ENCODE measurements at places on chromosomes 5 and 9. TPM values are rescaled to one million over a fixed set of nuclear protein-coding genes. Genes with fewer than 3 reads are reported as not detected.
A peak's percentile ranks its signal among the peaks of the same experiment; 100 is the strongest.

DNA sequence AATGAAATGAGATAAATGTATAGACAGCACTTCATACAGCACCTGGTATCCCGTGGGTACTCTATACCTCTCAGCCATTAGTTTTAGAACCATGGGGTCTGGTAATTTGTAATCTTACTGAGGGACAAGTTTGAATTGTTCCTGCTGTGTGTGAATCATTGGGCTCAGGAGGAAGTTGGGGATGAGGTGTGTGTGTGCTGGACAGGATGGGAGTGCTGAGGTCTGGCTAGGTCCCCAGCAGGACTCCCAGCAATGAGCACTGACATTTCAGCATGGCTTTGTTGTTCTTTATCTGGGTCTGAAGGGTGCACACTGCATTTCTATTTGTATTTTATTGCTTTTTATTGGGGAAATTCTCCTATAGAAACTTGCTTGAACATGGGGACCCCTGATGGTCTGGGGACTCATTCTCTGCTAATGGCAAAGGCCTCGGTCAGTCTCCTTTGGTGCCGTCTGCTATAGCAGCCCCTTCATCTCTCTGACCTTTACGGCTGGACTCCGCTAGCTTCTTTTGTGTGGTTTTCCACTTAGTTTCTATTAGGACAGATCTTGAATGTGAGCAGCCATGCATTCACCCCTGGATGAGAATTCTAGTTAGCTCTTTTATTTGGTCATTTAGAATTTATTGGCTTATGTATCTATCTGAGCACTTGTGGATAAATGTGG lies 98.1 kb downstream of the SREK1 start:
- DNase-seq: no peak
- H3K27me3 ChIP-seq: no peaks in the 10 kb centered on the region
- no peak overlapping the region for H3K4me3 ChIP-seq
- no peak overlapping the region for H3K27ac ChIP-seq
- no peaks in the 10 kb centered on the region for H3K4me1 ChIP-seq
- H3K36me3 ChIP-seq: no peaks in the 10 kb centered on the region

The LHX3 gene
- total RNA-seq: not detected

The MLANA gene
- total RNA-seq: not detected

DNA sequence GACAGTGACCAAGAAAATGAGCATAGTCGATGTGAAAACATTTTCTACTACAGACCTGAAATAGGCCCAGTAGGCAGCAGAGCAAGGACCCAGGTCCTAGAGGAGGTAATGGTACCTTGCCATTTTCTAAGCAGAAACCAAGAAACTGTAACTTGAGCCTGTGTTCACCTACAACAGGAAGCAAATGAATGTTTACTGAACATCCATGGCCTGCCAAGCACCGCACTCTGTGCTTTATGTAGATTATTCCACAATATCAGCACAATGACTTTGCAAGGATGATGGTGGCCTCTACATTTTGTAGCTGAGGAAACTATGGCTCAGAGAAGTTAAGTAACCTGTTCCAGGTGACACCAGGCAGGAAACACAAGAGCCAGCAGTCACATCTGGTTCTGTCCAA lies 215.3 kb downstream of the SPOCK1 start:
- no peak for DNase-seq
- H3K4me1 ChIP-seq: no peaks in the 10 kb centered on the region
- H3K4me3 ChIP-seq: no peak overlapping the region
- H3K36me3 ChIP-seq: no peaks in the 10 kb centered on the region
- no peaks in the 10 kb centered on the region for H3K27me3 ChIP-seq

The SAXO1 gene
- not detected for total RNA-seq

GRCh38 chr9:68427216-68427977 lies 71.0 kb downstream of the PGM5 start:
- no peak overlapping the region for H3K4me3 ChIP-seq
- peaks cover 13% of the 10 kb centered on the region for H3K4me1 ChIP-seq
- H3K36me3 ChIP-seq: no peaks in the 10 kb centered on the region
- DNase-seq: no peak

- no peak overlapping the region for H3K4me3 ChIP-seq
- H3K27ac ChIP-seq: no peak overlapping the region
- no peaks in the 10 kb centered on the region for H3K4me1 ChIP-seq
- H3K27me3 ChIP-seq: peaks cover 23% of the 10 kb centered on the region
- no peaks in the 10 kb centered on the region for H3K36me3 ChIP-seq
- DNase-seq: no peak
These were observed 13.7 kb downstream of the OR1J1 start for GRCh38 chr9:122463828-122464632.

The PCDHB11 gene
- total RNA-seq: 0.92 TPM

GRCh38 chr5:61974680-61975079 lies 331.3 kb upstream of the KIF2A start:
- H3K4me3 ChIP-seq: no peak overlapping the region
- no peak for DNase-seq
- no peaks in the 10 kb centered on the region for H3K36me3 ChIP-seq
- H3K4me1 ChIP-seq: no peaks in the 10 kb centered on the region

- H3K27me3 ChIP-seq: no peaks in the 10 kb centered on the region
- H3K4me3 ChIP-seq: no peak overlapping the region
- DNase-seq: no peak
These were observed 17.0 kb upstream of the CEP78 start for GRCh38 chr9:78218890-78219289.

DNA sequence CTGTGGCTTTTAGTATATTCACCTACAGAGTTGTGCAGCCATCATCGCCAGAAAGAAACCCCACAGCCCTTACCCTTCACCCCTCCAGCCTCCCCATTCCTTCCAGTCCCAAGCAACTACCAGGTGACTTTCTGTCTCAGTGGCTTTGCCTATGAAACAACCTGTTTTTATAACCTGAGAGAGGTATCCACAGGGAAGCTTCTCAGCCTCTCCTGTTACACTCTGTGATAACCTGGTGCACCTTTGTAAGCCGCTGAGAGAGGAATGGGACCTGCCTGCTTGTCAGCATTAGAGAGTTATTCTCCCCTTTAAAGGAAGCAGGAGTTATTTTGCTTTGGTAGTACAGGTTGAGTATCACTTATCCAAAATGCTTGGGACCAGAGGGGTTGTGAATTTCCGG lies 93.6 kb downstream of the TRIO start:
- no peak for DNase-seq
- no peaks in the 10 kb centered on the region for H3K27me3 ChIP-seq
- no peak overlapping the region for H3K27ac ChIP-seq
- peaks cover 4% of the 10 kb centered on the region for H3K4me1 ChIP-seq
- H3K36me3 ChIP-seq: no peaks in the 10 kb centered on the region

GRCh38 chr5:143682246-143682905 lies 129.6 kb upstream of the HMHB1 start:
- H3K27ac ChIP-seq: peak overlapping the region; percentile 43
- no peaks in the 10 kb centered on the region for H3K36me3 ChIP-seq
- H3K4me3 ChIP-seq: no peak overlapping the region
- H3K4me1 ChIP-seq: peaks cover 4% of the 10 kb centered on the region

DNA sequence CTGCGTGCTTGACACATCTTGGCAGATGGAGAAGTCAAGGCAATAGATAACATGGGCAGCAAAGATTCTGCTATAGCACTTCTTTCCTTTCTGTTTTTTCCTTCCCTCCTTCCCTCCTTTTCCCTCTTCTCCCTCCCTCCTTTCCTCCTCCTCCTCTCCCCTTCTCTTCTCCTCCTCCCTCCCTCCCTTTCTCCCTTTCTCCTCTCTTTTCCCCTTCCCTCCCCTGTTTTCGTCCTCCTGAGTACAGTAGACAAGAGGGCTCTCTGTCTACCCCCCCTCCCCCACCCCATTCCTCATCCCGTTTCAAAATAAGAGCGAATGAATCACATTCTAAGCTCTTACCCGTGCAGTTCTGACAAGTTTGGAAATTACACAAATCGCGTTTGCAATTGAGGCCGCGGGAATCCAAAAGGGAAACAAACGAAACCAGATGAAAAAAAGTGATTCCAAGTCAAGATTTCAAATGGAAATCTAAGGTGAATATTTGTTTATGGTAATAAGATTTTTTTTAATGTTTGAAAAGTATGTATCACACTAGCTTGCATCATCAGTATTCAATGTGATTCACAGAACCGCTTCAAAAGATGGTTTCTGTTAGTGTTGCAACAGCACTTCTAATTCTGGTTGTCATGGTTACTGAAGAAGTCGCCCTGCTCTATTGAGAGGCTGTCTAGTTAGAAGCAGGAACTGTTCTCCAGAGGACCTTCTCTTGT lies 1.3 kb downstream of the NIM1K start:
- H3K27me3 ChIP-seq: peaks cover 38% of the 10 kb centered on the region
- no peak overlapping the region for H3K27ac ChIP-seq
- peak; percentile 57 for DNase-seq
- H3K36me3 ChIP-seq: no peaks in the 10 kb centered on the region

The PDE8B gene
- total RNA-seq: 9.2 TPM

The POU5F2 gene
- 1.3 TPM for total RNA-seq

The C1QTNF2 gene
- total RNA-seq: 3.0 TPM

The PKD2L2 gene
- total RNA-seq: not detected

DNA sequence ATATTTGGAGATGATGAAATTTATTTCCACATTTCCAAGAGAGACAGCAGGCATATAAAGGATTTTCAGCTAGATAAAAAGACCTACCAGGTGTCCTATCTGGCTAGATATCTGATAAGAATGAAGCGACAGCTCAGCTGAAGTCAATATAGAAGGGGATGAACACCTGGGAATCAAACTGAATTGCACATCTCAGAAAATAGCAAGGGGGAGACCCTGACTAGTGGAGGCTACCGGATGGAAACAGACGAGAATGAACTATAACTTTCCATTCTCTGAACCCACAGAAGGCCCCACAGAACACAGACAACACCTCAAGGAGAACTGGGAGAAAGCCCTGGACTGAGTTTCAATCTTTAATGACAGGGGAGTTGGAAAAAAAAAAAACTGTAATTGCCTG lies 51.1 kb downstream of the CPLANE1 start:
- peaks cover 2% of the 10 kb centered on the region for H3K36me3 ChIP-seq
- no peak overlapping the region for H3K27ac ChIP-seq
- no peak overlapping the region for H3K4me3 ChIP-seq

DNA sequence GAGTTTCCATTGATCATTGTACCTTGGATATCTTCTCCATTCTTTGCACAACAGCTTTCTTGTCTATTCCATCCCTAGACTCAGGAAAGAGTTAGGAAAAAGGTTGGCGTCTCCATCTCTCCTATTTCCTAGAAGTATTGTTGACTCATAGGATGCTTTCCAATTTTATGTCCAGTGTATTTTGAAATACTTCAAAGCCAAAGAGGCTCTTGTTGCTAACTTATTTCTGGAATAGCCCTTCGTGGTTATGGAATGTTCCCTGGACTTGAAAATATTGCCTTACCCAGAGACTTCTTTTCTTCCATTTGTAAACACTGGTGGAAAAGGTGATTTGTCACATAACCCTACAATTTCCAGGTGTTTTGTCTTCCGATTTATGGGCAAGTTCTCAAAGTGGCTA lies 402.3 kb upstream of the ZNF608 start:
- no peaks in the 10 kb centered on the region for H3K27me3 ChIP-seq
- no peak overlapping the region for H3K27ac ChIP-seq
- peaks cover 13% of the 10 kb centered on the region for H3K4me1 ChIP-seq
- H3K36me3 ChIP-seq: no peaks in the 10 kb centered on the region

The LRRC26 gene
- total RNA-seq: 1.1 TPM

- H3K27me3 ChIP-seq: no peaks in the 10 kb centered on the region
- peak; percentile 82 for DNase-seq
- no peak overlapping the region for H3K4me3 ChIP-seq
These were observed 9.7 kb upstream of the TGFBI start for GRCh38 chr5:136018814-136019783.

GRCh38 chr9:112605518-112605917 lies 112.4 kb downstream of the INIP start:
- H3K36me3 ChIP-seq: no peaks in the 10 kb centered on the region
- DNase-seq: no peak
- no peak overlapping the region for H3K27ac ChIP-seq
- no peaks in the 10 kb centered on the region for H3K27me3 ChIP-seq
- no peaks in the 10 kb centered on the region for H3K4me1 ChIP-seq
- no peak overlapping the region for H3K4me3 ChIP-seq

DNA sequence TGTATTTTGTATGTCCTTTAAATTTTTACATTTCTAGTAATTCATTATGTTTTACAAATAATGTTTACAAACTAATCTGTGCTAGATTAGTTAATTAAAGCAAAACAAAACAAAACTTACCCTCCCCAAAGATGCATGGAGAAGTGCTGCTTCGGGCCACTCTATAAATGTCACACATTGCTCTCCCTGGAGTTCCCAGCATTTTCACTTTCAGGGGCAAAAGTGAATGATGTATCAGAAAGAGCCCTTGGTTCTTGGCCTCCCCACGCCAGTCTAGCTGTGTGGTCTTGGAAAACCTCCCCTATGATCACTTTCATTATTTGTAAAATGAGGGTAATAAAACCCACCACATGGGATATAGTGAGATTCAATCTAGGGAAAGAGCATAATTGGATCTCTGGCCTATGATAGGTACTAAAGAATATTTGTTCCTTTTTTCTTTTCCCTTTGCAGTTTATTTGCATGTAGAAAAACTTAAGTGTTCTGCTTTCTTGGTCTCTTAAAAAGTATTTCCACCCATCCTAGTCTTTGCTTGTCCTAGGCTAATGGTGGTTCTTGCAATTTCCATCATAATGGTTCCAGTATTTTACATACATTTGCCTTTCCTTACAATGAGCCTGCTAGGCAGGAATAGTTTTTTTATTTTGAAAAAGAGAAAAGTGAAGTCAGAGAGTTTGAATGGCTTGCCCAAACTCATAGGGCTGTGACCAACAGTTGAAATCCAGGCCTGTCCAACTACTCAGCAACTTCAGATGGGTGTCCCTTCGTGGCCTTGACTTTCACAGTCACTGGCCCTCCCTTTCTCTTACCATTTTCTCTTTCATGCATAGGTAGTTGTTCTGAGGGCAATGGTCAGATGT lies 184.5 kb upstream of the KLF4 start:
- no peaks in the 10 kb centered on the region for H3K36me3 ChIP-seq
- H3K27me3 ChIP-seq: no peaks in the 10 kb centered on the region
- H3K4me1 ChIP-seq: no peaks in the 10 kb centered on the region

The PCDHA3 gene
- total RNA-seq: 1.1 TPM

The MAP1B gene
- total RNA-seq: 82.4 TPM

The PCDHB6 gene
- total RNA-seq: 1.1 TPM

GRCh38 chr5:73031839-73032238 lies 76.0 kb downstream of the FCHO2 start:
- no peaks in the 10 kb centered on the region for H3K27me3 ChIP-seq
- DNase-seq: peak; percentile 5
- H3K36me3 ChIP-seq: no peaks in the 10 kb centered on the region
- peaks cover 4% of the 10 kb centered on the region for H3K4me1 ChIP-seq

DNA sequence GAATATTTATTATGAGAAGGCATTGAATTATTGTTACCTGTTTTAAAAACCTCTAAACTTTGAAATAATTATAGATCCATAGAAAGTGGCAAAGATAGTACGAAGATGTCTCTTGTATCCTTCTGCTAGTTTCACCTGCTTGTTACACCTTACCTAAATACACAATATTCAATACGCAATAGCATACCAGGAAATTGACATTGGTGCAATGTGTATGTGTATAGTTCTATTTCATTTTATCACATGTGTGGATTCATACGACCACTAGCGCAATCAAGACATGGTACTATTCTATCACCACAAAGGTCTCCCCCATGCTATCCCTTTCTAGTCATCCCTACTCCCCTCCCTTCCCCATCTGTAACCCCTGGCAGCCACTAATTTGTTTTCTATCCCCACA lies 8.5 kb upstream of the OR2S2 start:
- peaks cover 33% of the 10 kb centered on the region for H3K27me3 ChIP-seq
- no peak for DNase-seq
- H3K4me3 ChIP-seq: no peak overlapping the region
- H3K4me1 ChIP-seq: no peaks in the 10 kb centered on the region
- H3K36me3 ChIP-seq: no peaks in the 10 kb centered on the region

- no peaks in the 10 kb centered on the region for H3K36me3 ChIP-seq
- no peaks in the 10 kb centered on the region for H3K27me3 ChIP-seq
- H3K27ac ChIP-seq: no peak overlapping the region
- no peaks in the 10 kb centered on the region for H3K4me1 ChIP-seq
- no peak for DNase-seq
These were observed 148.4 kb upstream of the PAPPA start for GRCh38 chr9:116005205-116005604.
